Colonic mucosa (tissue), 4 donors: ENCODE measurements at places on chromosomes 7 and 10. TPM values are rescaled to one million over a fixed set of nuclear protein-coding genes. Genes with fewer than 3 reads are reported as not detected.

- no peaks in the 10 kb centered on the region for H3K4me1 ChIP-seq
- no peak for DNase-seq
- H3K27me3 ChIP-seq: no peaks in the 10 kb centered on the region
- H3K27ac ChIP-seq: no peak overlapping the region
Observed at GRCh38 chr7:24842449-24843241, 85.4 kb upstream of the GSDME start.

GRCh38 chr7:150383710-150384397 lies 4.7 kb downstream of the ZNF775 start:
- H3K27ac ChIP-seq: peak overlapping the region; percentile 68
- peak; percentile 90 for DNase-seq
- peaks cover 19% of the 10 kb centered on the region for H3K4me1 ChIP-seq
- no peaks in the 10 kb centered on the region for H3K36me3 ChIP-seq

- H3K4me3 ChIP-seq: no peak overlapping the region
- no peaks in the 10 kb centered on the region for H3K36me3 ChIP-seq
- no peak for DNase-seq
- no peaks in the 10 kb centered on the region for H3K27me3 ChIP-seq
- no peak overlapping the region for H3K27ac ChIP-seq
- no peaks in the 10 kb centered on the region for H3K4me1 ChIP-seq
Observed at GRCh38 chr10:116472891-116473290, 45.2 kb downstream of the PNLIPRP3 start.

GRCh38 chr7:2171855-2172254 lies 60.9 kb downstream of the MAD1L1 start:
- H3K4me3 ChIP-seq: no peak overlapping the region
- H3K36me3 ChIP-seq: no peaks in the 10 kb centered on the region
- H3K27me3 ChIP-seq: no peaks in the 10 kb centered on the region
- no peaks in the 10 kb centered on the region for H3K4me1 ChIP-seq
- no peak overlapping the region for H3K27ac ChIP-seq

GRCh38 chr10:72819053-72819452 lies 74.5 kb upstream of the OIT3 start:
- H3K4me1 ChIP-seq: no peaks in the 10 kb centered on the region
- DNase-seq: no peak
- no peak overlapping the region for H3K27ac ChIP-seq
- H3K36me3 ChIP-seq: no peaks in the 10 kb centered on the region
- no peaks in the 10 kb centered on the region for H3K27me3 ChIP-seq
- no peak overlapping the region for H3K4me3 ChIP-seq

GRCh38 chr7:94266238-94266644 lies 128.5 kb upstream of the COL1A2 start:
- no peak overlapping the region for H3K4me3 ChIP-seq
- H3K27me3 ChIP-seq: no peaks in the 10 kb centered on the region
- no peaks in the 10 kb centered on the region for H3K36me3 ChIP-seq
- peak; percentile 19 for DNase-seq
- H3K4me1 ChIP-seq: no peaks in the 10 kb centered on the region

GRCh38 chr10:117530791-117531190 lies 11.8 kb upstream of the EMX2 start:
- H3K27me3 ChIP-seq: peaks cover 52% of the 10 kb centered on the region
- H3K4me3 ChIP-seq: no peak overlapping the region
- DNase-seq: no peak
- H3K36me3 ChIP-seq: no peaks in the 10 kb centered on the region
- no peak overlapping the region for H3K27ac ChIP-seq

DNA sequence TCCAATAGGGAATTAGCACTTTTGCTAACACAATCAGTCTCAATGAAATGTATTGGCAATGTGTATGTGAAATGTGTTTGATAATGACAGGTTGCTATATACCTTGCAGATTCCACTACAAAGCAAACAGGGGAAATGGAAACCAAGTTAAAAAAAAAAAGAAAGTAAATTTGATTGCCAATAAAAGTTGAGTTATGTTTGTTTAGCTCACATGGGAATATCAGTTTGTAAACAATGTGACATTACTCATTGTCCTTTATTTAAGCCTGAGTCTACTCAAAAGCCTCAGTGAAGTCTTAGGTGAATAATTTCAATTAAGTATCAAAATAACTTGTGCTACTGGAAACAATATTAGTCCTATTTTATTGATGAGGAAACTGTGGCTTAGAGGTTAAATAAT lies 285.2 kb downstream of the CACNA2D1 start:
- DNase-seq: no peak
- H3K27me3 ChIP-seq: no peaks in the 10 kb centered on the region
- no peak overlapping the region for H3K27ac ChIP-seq
- H3K36me3 ChIP-seq: no peaks in the 10 kb centered on the region
- no peak overlapping the region for H3K4me3 ChIP-seq

DNA sequence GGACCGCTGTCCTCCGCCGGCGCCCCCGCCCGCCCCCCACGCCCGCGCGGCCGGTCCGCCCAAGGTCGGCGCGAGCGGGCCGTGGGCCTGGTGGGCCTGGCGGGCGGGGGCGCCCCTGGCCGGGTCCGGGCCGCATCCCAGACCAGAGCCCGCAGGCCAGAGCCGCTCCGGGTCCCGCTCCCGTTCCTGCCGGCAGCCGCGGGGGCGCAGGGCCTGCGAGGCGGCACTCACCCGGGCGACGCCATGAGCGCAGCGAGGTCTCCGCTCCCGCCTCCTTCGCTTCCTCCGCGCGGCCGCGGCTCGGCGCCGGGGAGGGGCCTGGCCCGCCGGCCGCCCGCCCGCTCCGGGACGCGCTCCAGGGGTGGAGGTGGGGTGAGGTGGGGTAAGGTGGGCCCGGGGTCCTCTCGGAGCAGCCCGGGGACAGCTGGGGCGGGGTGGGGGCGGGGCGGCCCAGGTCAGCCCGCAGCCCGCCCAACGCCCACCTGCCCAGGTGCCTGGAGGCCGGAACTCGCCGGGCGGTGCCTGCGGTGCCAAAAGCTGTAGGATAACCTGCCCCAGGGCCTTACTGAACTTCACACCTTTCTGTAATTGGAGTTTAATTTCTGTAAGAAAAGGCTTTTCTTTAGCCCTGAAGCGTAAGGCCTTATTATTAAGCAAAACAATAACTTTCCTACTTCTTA lies at the start of gene URGCP:
Gene URGCP (minus strand): TSS at position 266 of the 680 bp plus-strand sequence. CDS start 21 bp downstream, at position 245.
- peak within 1 kb of the TSS; percentile 75 for H3K27ac ChIP-seq
- H3K4me1 ChIP-seq: peaks cover 6% of the 10 kb centered on the region
- peak within 1 kb of the TSS; percentile 56 for H3K4me3 ChIP-seq

DNA sequence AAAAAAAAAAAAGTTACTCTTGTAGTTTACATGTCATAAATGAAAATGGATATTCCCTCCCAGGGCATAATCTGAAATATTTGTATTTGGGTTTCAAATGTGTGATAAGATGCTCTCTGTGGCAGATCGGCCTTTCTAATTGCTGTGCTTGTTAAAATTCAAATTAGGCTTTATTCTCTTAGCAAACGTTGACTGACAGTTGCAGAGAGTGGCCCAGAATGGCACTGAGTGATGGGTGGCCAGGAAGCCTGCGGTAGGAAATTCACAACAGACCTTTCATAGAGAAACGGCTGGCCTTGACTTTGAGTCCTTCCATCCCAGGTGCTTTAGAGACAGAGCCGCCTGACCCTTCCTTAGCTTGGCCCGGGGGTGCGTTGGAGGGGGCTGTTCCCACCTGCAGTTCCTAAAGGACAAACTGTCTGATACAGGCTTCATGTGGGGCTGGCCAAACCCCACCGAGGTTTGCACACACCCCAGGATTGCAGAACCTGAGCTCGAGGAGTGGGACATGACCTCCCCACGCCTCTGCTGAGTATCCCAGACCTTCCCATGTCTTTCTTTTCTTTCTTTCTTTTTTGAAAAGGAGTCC lies 152.7 kb downstream of the CUX1 start:
- no peak overlapping the region for H3K27ac ChIP-seq
- H3K27me3 ChIP-seq: no peaks in the 10 kb centered on the region
- no peaks in the 10 kb centered on the region for H3K36me3 ChIP-seq
- DNase-seq: no peak
- H3K4me1 ChIP-seq: no peaks in the 10 kb centered on the region

GRCh38 chr7:22645418-22646181 lies 81.4 kb upstream of the IL6 start:
- no peaks in the 10 kb centered on the region for H3K36me3 ChIP-seq
- H3K27ac ChIP-seq: no peak overlapping the region
- DNase-seq: no peak
- no peak overlapping the region for H3K4me3 ChIP-seq
- H3K4me1 ChIP-seq: no peaks in the 10 kb centered on the region
- no peaks in the 10 kb centered on the region for H3K27me3 ChIP-seq

DNA sequence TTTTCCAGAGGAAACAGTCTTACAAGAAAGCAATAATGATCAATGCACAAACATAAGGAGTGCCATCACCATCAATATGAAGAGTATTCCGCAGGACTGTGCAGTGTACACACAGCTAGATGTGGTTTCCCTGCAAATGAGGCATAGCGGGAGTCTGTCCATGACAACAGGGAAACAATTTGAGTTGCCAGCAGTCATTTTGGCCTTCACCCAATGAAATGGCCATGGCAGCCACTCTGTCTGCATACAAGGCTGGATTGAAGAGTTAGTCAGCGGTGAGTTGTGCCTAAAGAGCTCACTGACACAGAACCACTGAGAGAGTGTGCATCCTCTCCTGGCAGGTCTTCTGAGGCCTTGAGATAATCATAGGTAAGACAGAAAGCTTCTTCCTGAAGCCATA lies 303.3 kb downstream of the IPMK start:
- no peaks in the 10 kb centered on the region for H3K4me1 ChIP-seq
- H3K36me3 ChIP-seq: no peaks in the 10 kb centered on the region
- no peak for DNase-seq
- no peak overlapping the region for H3K27ac ChIP-seq
- no peaks in the 10 kb centered on the region for H3K27me3 ChIP-seq

DNA sequence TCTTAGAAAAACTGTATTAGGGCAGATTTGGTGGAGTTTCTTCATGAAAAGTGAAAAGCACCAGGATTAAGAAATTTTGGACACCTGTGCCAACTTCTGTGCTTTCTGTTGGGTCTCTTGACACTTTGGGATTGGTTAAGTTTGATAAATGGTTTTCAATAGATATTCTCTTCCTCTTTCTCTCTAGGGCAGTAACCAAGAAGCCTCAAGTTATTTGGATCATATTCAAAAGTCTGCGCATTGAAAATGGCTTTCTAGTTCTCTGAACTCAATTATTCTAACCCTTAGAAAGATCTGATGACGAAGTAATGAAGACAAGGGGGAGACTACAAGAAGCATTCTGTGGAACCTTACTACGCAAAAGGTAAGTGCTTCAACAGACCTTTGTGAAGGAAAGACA lies 144.0 kb upstream of the CCDC6 start:
- no peak overlapping the region for H3K27ac ChIP-seq

- H3K4me1 ChIP-seq: peaks cover 8% of the 10 kb centered on the region
- H3K27me3 ChIP-seq: no peaks in the 10 kb centered on the region
Observed at GRCh38 chr7:98250789-98251188, 1.2 kb downstream of the TECPR1 start.

GRCh38 chr10:49152663-49153062 lies 18.8 kb upstream of the FAM170B start:
- H3K4me3 ChIP-seq: no peak overlapping the region
- H3K27me3 ChIP-seq: no peaks in the 10 kb centered on the region
- no peaks in the 10 kb centered on the region for H3K36me3 ChIP-seq
- H3K27ac ChIP-seq: no peak overlapping the region
- no peak for DNase-seq

DNA sequence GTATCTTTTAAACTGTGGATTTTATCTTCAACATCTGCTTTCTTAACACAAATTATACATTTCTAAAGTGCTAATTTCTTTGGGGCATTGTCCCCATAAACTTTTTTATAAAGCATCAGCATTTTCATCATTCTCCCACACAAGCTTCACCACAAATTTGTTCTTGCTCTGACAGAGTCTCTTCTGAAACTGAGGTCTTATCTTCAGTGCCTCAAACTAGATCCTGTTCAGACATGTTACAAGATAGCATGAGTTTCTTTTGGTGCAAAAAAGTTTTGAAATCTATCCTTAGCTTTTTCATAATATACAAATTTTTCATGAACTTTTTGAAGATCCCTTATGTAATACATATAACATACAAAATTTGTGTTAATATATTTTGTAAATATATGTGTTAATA lies 346.6 kb downstream of the IPMK start:
- no peaks in the 10 kb centered on the region for H3K4me1 ChIP-seq
- no peaks in the 10 kb centered on the region for H3K27me3 ChIP-seq
- H3K27ac ChIP-seq: no peak overlapping the region
- no peaks in the 10 kb centered on the region for H3K36me3 ChIP-seq
- no peak for DNase-seq

- no peak overlapping the region for H3K4me3 ChIP-seq
- DNase-seq: no peak
- no peaks in the 10 kb centered on the region for H3K27me3 ChIP-seq
- no peaks in the 10 kb centered on the region for H3K36me3 ChIP-seq
Observed at GRCh38 chr10:21260066-21260465, 265.4 kb downstream of the SKIDA1 start.

CD36 gene
- 26.5 TPM for total RNA-seq

MAGI2 gene
- total RNA-seq: 1.1 TPM

COL26A1 gene
- total RNA-seq: 0.35 TPM

HMX3 gene
- 0.64 TPM for total RNA-seq

CHST3 gene
- 3.4 TPM for total RNA-seq

NPSR1 gene
- total RNA-seq: 1.0 TPM
